ENCODE measurements at places on chromosomes 6 and 20.
A peak's percentile ranks its signal among the peaks of the same experiment; 100 is the strongest.

- DNase-seq = no peak
Observed at GRCh38 chr6:14028631-14029030, 88.9 kb upstream of the CD83 start.

DNA sequence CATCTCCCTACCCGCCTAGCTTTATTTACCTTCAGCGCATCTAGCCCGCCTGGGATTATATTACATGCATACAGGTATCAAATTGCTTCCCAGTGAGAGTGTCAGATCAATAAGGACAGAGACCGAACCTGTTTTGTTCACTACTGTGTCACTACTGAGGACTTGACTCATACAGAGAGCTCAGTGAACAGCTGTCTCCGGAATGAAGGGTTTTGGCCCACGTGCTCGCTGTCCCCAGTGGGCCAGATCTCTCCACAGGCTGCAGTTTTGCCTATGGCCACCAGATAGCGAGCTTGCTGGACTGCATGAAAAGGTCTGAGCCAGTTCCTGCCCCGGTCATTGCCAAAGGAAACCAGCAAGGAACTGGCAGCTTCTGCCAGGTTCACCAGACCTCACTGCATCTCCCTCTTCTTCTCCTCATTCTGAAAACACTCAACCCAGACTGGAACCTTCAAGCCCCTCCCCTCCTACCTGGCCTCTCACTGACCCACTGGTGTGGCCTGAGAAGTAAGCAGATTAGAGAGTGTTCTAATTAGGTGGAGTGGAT, 150.8 kb downstream of the ZMYND8 start:
- peak; percentile 39 for DNase-seq

GRCh38 chr6:161919691-161920090, 645.8 kb upstream of the AGPAT4 start:
- no peak for DNase-seq

DNA sequence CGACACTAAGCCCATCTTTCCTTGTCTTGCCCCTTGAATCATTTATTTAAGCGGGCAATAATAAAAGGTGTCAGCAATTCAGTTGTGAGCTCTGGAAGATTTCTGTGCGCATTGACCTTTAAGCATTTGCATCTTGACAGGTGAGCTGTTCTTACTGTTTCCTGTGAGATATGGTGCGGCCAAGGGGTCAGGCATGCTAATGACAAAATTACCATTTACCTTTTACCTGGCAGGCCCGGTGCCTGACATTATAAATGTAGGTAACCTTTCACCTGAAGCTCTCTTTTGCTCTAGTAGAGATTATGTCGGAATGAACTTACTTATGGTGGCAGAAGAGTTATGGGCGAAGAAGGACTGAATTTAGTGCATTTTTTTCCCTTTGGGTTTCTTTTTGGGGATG, 89.3 kb upstream of the EEF1E1 start:
- DNase-seq = no peak

- DNase-seq = no peak
Observed at GRCh38 chr20:54606380-54606779, 131.0 kb downstream of the DOK5 start.

DNA sequence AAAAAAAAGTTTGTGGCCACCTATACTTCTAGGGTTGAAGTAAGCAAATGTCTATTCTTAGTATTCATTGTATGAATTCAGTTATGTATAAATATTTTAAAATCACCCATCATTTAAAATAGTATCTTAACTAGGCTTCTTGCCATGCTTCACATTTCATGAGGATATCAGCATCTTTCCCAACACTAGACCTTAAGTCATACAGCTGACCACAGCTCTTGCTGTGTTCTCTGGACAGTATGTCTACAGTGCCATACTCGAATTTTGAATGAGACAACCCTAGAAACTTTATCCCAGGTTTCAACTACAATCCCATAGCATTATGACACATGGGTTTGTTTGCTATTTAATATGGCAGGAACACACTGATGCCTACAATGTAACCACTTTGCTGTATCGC, 5.2 kb downstream of the TXNDC5 start:
- DNase-seq = no peak

GRCh38 chr6:164370773-164371172, 938.6 kb downstream of the C6orf118 start:
- DNase-seq = no peak

- no peak for DNase-seq
Observed at GRCh38 chr6:115612796-115613479, 447.8 kb downstream of the FRK start.

DNA sequence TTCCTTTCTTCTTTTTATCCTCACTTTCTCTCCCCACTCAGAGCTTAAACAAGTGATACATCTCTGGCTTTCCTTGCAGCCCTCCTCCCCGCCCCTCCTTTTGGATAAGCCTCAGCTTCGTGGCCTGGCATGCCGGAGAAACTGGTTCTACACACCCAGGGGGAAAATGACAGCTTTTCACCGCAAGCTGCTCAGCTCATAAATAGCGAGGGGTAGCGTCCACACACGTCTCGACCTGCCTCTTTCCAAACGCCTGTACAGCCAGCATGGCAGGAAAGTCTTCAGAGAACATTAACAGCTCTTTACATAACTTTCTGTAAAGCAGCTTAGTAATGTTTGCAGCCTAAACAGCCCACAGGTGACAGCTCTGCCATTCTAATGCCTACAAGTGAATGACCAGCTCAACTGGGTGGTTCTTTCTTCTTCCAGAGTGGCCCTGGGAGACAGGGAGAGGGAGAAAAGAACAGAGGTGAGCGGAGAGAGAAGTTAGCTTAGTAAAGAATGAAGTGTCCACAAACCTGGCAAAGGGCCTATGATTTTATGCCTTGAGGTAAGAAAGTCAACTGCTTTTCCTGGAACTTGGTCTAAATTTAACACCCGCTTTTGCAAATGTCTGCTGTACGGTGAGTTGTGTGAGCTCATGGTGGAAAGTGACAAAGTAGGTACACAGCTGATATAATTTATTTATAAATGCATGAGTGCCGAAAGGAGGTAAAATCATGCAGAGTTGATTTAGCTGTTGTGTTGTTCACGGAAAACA, 251.5 kb downstream of the TFAP2A start:
- DNase-seq = no peak

DNA sequence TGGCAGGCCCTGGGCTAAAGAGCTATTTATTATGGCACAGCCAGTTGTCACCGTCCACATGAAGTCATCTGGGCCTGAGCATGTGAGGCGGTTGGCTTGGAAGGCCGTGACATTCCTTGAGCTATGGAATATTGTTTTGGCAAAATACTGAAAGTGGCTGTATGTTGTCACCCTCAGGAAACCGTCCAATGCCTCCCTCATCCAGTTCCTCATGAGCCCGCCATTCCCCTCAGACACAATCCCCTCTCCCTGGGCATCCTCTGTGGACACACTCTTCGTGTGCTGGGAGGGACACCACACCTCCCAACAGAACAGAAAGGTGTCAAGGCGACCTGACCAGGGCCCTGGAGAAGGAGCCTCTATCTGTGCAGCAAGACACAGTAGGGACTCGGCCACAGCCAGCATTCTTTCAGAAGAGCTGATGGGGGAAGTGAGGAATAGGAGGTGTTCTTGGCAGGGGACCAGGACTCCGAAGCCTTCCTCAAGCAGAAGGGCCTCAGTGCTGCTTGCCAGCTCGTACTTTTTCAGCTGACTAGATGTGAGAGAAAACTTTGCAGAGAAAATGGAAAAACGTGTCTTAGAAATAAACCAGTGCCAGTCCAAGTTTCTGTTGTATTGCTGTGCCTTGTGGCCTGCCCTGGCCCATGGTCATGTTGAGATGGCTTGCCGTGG, 120.5 kb downstream of the SOD2 start:
- DNase-seq = no peak

GRCh38 chr6:99014061-99014460, 66.3 kb upstream of the FBXL4 start:
- peak; percentile 80 for DNase-seq

DNA sequence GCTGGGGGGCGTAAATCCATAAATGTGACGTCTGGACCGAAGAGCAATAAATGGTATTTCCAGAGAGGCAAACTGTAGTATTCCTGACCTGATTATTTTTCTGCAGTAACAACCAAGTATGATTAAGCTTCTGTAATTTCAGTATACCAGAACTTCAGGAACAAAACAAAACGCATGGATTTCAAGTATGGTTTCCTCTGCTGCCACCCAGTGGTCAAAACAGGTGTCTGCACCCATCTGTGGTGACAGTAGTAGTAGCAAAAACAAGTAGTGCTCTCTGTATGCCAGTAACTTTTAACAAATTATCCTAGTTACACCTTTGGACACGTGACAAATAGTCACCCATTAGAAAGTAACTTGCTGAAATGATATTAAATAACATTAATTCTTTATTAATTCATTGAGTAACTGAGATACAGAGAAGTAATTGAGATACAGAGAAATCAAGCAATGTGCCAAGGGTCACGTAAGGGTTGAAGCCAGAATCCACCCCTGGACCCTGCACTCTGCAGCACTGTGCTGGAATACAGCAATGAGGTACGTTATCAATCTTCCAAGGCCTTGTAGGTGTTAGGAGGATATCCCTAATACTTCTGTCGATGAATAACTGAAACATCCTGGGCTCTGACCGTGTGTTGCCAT, 7.9 kb downstream of the CALHM4 start:
- DNase-seq = peak; percentile 87

- DNase-seq = no peak
Observed at GRCh38 chr6:125100074-125100652, 53.4 kb upstream of the TPD52L1 start.

GRCh38 chr20:43715044-43715443, 11.8 kb downstream of the GTSF1L start:
- no peak for DNase-seq

- no peak for DNase-seq
Observed at GRCh38 chr6:156126535-156126934, 650.6 kb upstream of the ARID1B start.

Measured in AML-193 (cell line).